ENCODE measurements at places on chromosomes 3 and 15.

DNA sequence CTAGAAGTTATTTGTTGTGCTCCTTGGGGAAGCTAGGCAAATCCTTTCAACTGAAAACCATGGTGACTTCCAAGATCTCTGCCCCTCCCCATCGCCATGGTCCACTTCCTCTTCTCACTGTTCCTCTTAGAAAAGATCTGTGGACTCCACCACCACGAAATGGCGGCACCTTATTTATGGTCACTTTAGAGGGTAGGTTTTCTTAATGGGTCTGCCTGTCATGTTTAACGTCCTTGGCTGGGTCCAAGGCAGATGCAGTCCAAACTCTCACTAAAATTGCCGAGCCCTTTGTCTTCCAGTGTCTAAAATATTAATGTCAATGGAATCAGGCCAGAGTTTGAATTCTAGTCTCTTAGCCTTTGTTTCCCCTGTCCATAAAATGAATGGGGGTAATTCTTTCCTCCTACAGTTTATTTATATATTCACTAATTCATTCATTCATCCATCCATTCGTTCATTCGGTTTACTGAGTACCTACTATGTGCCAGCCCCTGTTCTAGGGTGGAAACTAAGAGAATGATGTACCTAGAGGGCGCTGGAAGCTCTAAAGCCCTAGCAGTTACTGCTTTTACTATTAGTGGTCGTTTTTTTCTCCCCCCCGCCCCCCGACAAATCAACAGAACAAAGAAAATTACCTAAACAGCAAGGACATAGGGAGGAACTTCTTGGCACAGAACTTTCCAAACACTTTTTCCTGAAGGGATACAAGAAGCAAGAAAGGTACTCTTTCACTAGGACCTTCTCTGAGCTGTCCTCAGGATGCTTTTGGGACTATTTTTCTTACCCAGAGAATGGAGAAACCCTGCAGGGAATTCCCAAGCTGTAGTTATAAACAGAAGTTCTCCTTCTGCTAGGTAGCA lies 657 bp downstream of the PATL2 start:
- DNase-seq: peak; percentile 77

- DNase-seq: no peak
These were observed 40.4 kb upstream of the CLSTN2 start for GRCh38 chr3:139894643-139894989.

DNA sequence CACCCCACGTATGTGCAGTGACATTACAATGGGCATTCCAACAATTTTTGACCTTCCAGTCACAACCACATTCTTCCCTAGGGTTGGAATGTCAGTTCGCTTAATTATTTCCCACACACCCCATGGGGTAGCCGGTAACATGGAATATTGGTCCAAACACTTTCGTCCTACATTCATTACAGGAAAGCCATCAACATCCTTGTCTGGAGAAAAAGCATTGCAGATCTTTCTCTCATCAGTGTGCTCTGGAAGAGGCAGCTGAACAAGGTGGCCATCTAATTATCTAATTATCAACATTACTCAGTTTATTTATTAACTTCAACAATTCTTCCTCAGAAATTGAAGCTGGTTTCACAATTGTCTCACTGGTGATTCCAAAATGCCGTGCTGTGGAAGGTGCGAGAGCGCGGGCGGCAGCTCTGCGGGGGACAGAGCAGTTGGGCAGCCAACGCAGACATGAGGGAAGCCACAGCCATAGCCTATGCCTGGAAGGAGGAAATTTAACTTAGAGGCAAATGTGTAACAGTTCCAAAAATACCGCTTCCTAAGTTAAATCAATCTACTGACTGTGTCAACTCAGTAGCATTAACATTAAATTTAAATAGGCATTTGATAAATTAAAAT lies 1158.9 kb upstream of the EPHA6 start:
- no peak for DNase-seq

GRCh38 chr15:100247228-100248225 lies 94.2 kb downstream of the ADAMTS17 start:
- no peak for DNase-seq

DNA sequence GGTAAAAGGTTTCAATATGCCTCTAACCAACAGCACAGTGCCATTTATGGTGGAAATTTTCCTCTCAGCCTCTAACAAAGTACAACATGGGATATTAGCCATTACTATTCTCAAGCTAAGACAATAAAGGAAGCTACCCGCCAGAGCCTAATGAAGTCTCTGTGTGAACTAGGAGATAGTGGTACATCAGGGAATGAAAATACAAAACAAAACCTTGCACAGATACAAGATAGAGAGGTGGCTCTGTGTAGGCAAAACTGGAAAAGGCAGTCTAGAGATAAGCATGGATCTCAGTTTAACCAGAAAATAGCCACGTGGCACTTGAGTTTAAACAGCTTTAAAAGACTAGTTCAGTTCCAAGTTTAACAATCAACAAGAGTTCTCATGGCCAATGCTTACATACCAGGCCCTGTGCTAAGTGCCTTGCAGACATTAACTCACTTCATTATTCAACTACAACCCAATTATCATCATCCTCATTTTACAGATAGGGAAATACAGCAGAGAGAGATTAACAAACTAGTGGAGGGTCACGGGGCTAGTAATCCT lies 279.3 kb downstream of the IGSF11 start:
- no peak for DNase-seq

DNA sequence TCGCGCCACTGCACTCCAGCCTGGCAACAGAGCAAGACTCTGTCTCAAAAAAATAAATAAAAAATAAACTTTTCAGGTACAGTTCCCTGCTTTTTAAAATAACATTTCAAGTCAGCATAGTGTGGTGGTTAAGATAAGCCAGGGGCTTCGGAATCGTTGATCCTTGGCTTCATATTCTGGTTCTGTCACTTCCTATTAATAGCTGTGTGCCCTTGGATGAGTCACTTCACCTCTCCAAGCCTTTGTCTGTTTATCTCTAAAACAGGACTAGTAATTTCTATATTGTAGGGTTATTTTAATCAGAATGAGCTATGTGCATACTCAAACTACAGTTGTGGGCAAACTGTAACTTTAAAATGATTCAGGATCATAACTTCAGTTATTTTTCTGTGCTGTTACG lies 53.8 kb upstream of the SENP5 start:
- no peak for DNase-seq

DNA sequence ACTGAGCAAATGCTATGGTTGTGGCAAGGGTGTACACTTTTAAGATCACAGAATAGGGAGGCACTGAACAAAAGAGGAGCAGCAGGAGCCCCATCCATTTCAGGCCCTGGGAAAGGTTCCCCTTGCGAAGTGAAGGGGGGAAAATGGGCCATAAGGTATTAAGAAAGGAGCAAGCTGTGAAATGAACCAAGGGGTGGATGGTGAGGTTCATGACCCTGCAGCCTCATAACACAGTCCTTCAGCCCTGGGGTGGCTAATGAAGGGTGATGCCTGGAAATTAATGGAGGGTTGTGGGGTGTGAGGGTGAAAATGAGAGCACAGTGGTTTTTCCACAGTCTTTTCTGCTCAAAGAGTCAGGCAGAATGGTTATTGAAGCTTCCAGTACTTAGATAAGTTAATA lies 150.1 kb downstream of the PDZRN3 start:
- no peak for DNase-seq

DNA sequence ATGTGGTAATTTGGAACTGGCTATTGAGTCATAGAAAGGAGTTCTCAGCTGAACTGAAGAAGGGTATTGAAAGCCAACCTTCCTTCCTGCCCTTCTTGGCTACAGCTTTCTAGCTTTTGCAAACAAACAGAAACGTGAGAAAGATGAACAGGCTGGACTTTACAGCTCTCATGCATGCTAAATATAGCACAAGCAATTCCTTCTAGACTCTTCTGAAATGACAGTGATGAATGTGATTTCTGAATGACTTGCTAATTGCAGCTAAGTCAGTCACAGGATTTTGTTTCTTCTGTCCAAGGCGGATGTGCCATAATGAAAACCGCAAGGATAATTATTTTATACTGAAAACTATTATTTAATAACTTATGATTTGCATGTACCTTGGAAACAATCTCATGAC lies 36.3 kb downstream of the BCHE start:
- no peak for DNase-seq

Measured in CD4-positive, alpha-beta T cell treated with Interleukin-12 subunit alpha and Interleukin-12 subunit beta, for 1 hour (primary cell).